ENCODE measurements at places on chromosomes 13 and 19. TPM values are rescaled to one million over a fixed set of nuclear protein-coding genes. Genes with fewer than 3 reads are reported as not detected.

Gene TTYH1
- not detected for total RNA-seq

Gene SPACA4
- not detected for total RNA-seq

Gene KIR2DL1
- total RNA-seq: not detected

Gene KIR2DL4
- not detected for total RNA-seq

Gene OR10H1
- total RNA-seq: not detected

Gene ZNF98
- total RNA-seq: 0.22 TPM

Gene LACC1
- total RNA-seq: 14.5 TPM

Gene CEACAM18
- total RNA-seq: not detected

Gene ZNF528
- 24.0 TPM for total RNA-seq

Gene LMTK3
- not detected for total RNA-seq

Gene NPAS1
- 0.44 TPM for total RNA-seq

Gene C19orf18
- total RNA-seq: not detected

Gene OR1I1
- total RNA-seq: not detected

Gene GJA3
- total RNA-seq: not detected

Gene DLL3
- not detected for total RNA-seq

Gene CLASRP
- 43.3 TPM for total RNA-seq

Gene ZNF793
- 0.51 TPM for total RNA-seq

Gene ZNF723
- not detected for total RNA-seq

Gene CABP5
- total RNA-seq: not detected

Gene CBARP
- total RNA-seq: not detected

Gene RASGRP4
- 5.5 TPM for total RNA-seq

Gene CFAP97D2
- total RNA-seq: not detected

Gene NCCRP1
- total RNA-seq: not detected

Gene GFY
- not detected for total RNA-seq

Gene ZNF575
- not detected for total RNA-seq

Gene TRAPPC5
- total RNA-seq: 114 TPM

Gene CEACAM8
- total RNA-seq: not detected

Gene LGALS4
- 4.4 TPM for total RNA-seq

Gene FOSB
- 1.8 TPM for total RNA-seq

Gene WDR87
- total RNA-seq: not detected

Gene RGS9BP
- 0.51 TPM for total RNA-seq

Gene MBD3L2
- total RNA-seq: not detected

Gene ETV2
- total RNA-seq: not detected

Gene ATXN8OS
- total RNA-seq: not detected

Gene RBM26
- total RNA-seq: 44.2 TPM

Gene GPC5
- total RNA-seq: not detected

Gene SPPL2B
- total RNA-seq: 8.8 TPM

Gene CNN1
- 2.7 TPM for total RNA-seq

Gene ZNF700
- 19.5 TPM for total RNA-seq

Gene NLRP12
- 0.94 TPM for total RNA-seq

Gene MUC16
- 3.4 TPM for total RNA-seq

Gene SYCN
- total RNA-seq: not detected

Gene TMEM150B
- total RNA-seq: 10.0 TPM

Gene TLE6
- total RNA-seq: 1.8 TPM

Gene SULT2B1
- total RNA-seq: not detected
